Gastroesophageal sphincter (tissue), 4 donors: ENCODE measurements at places on chromosomes 13 and 19. TPM values are rescaled to one million over a fixed set of nuclear protein-coding genes. Genes with fewer than 3 reads are reported as not detected.

The LHB gene
- total RNA-seq, result not detected

The EFNB2 gene
- total RNA-seq, result 23.4 TPM

The LILRA1 gene
- total RNA-seq, result not detected

The CD177 gene
- total RNA-seq, result 0.93 TPM

The HSD17B14 gene
- 5.3 TPM for total RNA-seq

The MBD3L2 gene
- not detected for total RNA-seq

The INSL3 gene
- total RNA-seq, result not detected

The IZUMO4 gene
- total RNA-seq, result 17.3 TPM

The C2CD4C gene
- not detected for total RNA-seq

The SIGLEC5 gene
- not detected for total RNA-seq

The ZNF729 gene
- not detected for total RNA-seq

The MAST1 gene
- 0.15 TPM for total RNA-seq

The FGF21 gene
- not detected for total RNA-seq

The ACP5 gene
- 10.3 TPM for total RNA-seq

The TICAM1 gene
- 3.6 TPM for total RNA-seq

The MISP3 gene
- 2.7 TPM for total RNA-seq

The USHBP1 gene
- total RNA-seq, result 4.6 TPM

The FAM216B gene
- not detected for total RNA-seq

The KIR3DL1 gene
- total RNA-seq, result not detected

The SHISA7 gene
- not detected for total RNA-seq

The LAIR1 gene
- total RNA-seq, result 4.9 TPM

The IGFL3 gene
- total RNA-seq, result not detected

The MICOS13 gene
- total RNA-seq, result 51.7 TPM

The CCDC70 gene
- total RNA-seq, result not detected

The DKKL1 gene
- not detected for total RNA-seq

The KIR2DL3 gene
- 0.25 TPM for total RNA-seq
